AG10803 (cell line): ENCODE measurements at places on chromosomes 13 and 19.
A peak's percentile ranks its signal among the peaks of the same experiment; 100 is the strongest.

GRCh38 chr19:5590151-5590864 is 22.6 kb upstream of the TINCR start:
- no peak for DNase-seq

- peak; percentile 56 for DNase-seq
These were observed 20.8 kb downstream of the RASA3 start for GRCh38 chr13:114111577-114111976.

GRCh38 chr13:113112893-113113845 is 7.6 kb downstream of the F7 start:
- no peak for DNase-seq

GRCh38 chr13:31930901-31931522 is 100.6 kb upstream of the FRY start:
- DNase-seq: no peak

DNA sequence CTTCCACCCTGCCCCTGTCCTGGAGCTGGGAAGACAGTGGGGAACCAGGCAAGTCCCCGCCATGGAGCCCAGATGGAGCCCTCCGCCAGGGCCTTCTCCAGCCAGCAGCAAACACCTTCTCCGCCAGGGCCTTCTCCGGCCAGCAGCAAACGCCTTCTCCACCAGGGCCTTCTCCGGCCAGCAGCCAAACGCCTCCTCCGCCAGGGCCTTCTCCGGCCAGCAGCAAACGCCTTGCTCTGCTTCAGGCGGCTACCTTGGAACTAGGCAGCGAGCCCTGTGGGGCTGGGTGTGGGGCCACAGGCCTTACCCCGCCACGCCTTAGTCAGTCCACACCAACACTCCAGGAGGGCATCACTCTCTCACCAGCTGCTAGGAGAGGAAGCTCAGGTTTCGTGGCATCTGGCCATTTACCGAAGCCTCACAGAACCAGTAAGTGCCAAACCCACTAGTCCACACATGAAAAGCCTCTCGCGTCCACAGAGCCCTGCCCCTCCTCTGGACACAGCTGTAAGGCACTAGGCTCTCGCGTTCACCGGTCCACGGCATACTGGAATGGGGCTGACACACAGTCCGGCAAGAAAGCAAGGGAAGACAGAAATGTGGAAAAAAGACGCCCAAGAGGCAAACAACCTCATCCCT is 41.0 kb downstream of the MLLT1 start:
- DNase-seq: peak; percentile 81

- DNase-seq: no peak
These were observed 19.7 kb downstream of the METTL21C start for GRCh38 chr13:102675115-102675514.

DNA sequence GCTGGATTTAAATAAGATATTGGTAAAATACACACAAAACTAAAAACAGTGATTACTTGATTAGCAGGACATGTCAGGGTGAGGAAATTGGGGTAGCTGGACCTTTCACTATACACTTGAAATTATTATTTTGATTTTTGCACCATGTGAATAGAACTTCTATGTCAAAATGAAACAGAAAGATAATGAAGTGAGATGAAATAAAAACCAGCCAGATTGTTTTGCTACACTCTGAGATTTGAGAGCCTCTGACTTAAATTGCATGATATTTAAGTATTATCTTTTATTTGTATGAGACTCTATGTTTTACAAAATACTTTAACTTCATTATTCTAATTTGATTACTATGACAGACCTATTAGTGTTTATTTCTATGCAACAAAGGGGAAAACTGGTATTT is 819.6 kb upstream of the ATXN8OS start:
- DNase-seq: no peak

GRCh38 chr19:13960863-13961784 is 8.8 kb downstream of the DCAF15 start:
- DNase-seq: no peak

GRCh38 chr13:97371486-97372109 is 62.4 kb upstream of the RAP2A start:
- no peak for DNase-seq

- no peak for DNase-seq
These were observed 33.0 kb downstream of the ZIC2 start for GRCh38 chr13:100014621-100015020.
